CD4-positive, alpha-beta T cell treated with Interleukin-21 for 1 hour (primary cell): ENCODE measurements at places on chromosomes 2 and 18.

- DNase-seq = no peak
Measured at GRCh38 chr2:190627448-190628412, 21.2 kb upstream of the NAB1 start.

DNA sequence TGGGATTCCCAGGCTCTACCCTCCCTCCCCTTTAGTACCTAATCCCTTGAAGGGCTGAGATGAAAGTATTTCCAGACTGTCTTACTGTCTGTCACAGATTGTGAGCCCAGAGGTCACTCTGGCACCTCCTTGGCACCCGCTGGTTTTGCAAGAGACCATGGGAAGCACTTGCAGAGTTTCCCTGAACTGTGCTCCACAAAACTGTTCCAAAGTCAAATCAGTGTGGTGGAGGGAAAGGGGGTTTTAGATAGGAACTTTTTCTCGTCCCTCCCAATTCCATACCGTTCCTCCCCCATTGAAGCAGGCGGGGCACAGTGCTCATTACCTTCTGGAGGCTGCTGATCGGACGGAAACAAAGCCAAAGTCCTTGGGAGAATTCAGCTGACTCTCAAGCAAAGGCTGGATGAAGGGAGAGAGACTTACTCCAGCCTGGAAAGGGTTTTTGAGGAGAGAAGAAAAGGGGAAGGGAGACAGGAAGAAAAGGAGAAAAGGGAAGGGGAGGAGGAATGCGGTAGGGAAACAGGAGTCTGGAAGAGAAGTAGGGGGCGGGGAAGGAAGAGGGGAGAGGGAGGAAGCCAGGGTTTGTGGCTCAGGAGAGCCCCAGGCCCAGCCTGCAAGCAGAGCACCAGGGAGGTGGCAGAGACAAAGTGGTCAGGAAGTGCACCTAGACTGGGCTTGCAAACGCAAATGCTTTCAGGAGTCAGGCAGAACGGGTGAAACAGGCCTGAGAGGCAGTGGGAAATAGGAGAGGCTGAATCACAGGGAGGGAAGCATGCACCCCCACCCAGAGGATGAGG is 88.4 kb upstream of the SP3 start:
- DNase-seq = no peak

DNA sequence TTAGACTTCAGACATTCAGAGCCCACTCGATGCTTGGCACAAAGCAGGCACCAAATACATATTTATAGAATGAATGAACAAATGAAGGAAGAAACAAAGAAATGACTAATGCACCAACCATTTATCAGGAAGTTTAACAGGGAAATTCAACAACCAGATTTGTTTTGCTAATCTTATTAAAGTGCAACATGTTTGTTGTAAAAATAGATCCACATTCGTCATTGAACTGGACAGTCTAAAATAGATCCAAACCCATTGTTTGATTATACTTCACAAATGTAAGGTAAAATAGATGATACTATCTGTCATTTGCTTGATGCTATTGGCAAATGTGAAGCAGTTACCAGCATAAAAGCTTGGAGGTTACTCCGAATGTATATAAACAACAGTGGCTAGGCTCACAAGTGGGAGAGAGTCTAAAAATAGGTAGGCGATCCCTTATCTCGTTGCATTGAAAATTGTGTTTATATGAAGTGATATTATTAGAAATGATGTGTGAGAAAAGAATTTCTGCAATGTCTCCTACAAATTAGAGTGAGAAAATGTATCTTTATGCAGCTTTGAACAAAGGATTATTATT is 246.2 kb downstream of the NEDD4L start:
- DNase-seq = no peak

GRCh38 chr18:23688528-23688927 is 725 bp upstream of the LAMA3 start:
- no peak for DNase-seq

DNA sequence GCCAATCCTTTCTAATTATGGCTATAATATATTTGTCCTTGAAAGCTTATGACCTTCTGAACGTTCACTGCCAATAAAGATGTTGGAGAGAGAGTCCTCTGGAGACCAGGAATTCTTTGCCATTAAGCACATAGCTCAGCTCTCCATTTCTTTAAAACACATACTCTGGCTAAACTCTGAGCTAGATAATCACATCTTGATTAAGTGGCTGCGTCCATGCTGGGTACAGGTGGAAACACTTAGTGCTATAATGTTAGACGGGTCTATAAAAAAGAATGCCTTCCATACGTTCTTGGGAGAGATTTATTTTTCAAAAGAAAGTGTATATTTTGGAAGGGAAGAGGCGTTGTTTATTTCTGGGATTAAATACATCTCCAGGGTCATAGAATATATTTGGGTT is 314.5 kb downstream of the LPIN1 start:
- DNase-seq = no peak

GRCh38 chr2:65159906-65160305 is 30.0 kb upstream of the RAB1A start:
- no peak for DNase-seq

DNA sequence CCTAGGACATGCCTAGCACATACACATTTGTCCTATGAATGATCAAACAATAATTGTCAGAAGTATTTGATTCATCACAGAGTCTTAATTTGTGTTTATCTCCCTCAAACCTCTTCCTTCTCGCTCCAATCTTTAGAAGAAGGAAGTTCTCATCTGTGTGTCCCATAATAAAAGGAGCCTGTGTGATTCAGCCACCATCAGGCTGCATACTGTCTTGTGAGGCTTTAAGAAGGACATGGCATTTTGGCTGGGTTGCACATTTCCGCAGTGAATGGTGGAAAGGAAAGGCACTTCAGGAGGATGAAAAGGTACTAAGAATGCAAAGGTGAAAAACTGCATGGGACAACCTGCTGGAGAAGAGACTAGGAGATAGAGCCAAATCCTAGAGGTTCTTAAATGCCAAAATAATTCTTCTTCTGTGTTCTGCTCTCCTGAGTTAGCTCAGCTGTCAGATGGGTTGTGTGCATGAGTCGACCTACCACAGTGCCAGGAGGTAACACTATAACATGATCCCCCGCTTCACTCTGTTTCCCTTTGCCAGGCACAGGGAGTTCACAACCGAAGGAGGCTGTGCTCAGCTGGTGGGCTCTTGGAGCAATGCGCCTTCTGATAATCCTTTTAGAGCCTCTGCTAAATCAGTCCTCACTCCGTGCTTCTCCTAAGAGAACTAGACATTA is 120.1 kb downstream of the IRS1 start:
- no peak for DNase-seq

GRCh38 chr2:11505652-11506610 is 27.9 kb upstream of the GREB1 start:
- no peak for DNase-seq

DNA sequence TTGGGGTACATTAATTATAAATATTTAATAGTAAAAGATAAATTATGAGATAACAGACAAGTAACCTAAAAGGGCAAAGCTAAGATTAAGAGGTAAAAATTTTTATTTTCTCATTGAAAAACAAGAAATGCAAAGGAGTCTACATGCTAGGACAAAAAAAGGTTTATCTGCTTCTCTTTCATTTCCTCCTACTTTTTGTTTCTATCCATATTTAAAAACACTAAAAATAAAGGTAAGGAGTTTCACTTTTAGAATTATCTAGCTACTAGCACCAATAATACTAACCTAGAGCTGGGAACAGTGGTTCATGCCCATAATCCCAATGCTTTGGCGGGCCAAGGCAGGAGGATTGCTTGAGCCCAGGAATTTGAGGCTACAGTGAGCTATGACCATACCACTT is 1551.7 kb upstream of the SLC39A10 start:
- DNase-seq = no peak

DNA sequence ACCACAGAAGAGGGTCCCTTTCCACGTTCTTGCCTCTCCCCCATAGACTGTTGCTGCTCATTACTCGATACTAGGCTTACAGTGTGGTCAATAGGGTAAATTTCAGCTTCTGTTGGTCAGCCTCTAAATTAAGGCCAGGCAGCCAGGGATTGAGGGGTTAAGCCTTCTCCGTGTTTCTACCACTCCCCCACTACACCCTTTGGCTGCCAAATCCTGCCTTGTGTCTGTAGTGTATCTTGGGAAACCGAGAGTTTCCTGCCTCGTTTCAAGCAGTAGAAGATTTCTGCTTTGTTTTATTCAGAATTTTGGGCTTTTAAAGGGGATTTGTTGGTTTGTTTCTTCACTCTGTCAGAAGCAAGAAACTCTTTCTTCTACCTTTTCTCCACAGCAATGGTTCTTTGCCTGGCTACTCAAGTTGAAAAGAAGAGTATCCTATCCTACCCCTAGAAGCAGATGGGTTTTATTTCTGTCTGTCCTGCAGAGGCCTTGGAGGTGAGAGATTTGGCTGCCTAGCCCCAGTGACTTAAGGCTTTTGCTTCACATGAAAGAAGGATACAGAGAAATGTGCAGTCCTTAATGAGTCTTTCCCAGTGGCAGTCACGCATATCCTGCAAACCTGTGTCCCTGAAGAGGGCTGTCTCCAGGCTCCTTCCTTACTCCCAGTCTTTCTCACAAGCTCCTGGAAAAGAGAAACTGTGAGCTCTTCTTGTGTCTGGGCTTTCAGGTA is 261.5 kb upstream of the TANK start:
- no peak for DNase-seq

- no peak for DNase-seq
Measured at GRCh38 chr2:48779019-48779716, 23.6 kb upstream of the LHCGR start.

DNA sequence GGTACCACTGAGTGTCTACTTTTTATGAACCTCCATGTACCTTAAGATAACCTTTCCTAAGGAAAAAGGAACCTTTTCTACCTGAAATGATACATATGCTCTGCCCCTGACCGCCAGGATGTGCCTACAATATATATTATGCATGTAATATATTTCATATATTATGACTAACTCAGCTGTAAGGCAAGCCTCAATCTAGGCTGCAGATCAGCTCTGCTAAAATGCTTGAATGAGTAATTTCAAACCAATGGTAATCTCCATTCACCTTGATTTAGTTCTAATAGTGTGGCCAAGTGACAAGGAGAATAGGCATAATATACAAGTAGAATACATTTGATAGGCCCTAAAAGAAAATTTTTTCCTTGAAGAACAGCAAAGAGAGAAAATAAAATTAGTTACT is 101.8 kb downstream of the DPP4 start:
- DNase-seq = no peak

GRCh38 chr2:144989579-144990270 is 469.8 kb upstream of the ZEB2 start:
- no peak for DNase-seq

- DNase-seq = no peak
Measured at GRCh38 chr18:31497836-31498573, at the start of gene DSG2. TSS of gene DSG2 (plus strand) at chr18:31498177. CDS start at chr18:31498252, 75 bp downstream.

DNA sequence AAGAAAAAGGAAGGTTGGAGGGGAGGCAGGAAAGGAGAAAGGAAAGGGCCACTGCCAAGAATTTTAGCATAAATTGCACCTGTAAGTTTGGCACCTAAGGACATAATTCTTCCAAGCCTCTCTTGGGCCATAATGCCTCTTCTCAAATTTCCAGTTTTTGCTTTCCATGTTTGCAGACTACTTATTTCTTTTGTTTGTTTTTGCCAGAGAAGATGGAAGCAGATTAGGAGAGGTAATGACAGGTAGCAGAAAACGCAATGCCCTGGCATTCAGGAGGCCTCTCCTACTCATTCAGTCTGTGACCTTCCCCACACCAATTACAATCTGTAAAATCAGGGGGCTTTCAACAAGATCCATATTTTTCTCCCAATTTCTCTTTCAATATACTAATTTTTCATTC is 56.8 kb downstream of the MRPL33 start:
- DNase-seq = no peak

DNA sequence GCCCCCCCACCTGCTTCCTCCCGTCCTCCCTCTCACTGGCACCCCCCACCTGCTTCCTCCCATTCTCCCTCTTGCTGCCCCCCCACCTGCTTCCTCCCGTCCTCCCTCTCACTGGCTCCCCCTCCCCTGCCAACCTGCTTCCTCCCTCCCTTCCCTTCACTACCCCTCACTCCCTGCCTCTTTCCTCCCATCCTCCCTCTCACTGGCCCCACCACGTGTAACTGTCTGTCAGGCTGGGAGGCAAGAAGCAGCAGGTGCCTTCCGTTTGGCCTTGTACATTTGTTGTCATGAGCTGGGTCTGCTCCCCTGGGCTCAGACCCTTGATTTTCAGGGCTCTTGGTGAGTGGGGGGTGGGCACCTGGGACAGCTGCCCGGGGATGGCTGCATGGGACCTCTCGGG is 19.1 kb downstream of the RTP5 start:
- no peak for DNase-seq

DNA sequence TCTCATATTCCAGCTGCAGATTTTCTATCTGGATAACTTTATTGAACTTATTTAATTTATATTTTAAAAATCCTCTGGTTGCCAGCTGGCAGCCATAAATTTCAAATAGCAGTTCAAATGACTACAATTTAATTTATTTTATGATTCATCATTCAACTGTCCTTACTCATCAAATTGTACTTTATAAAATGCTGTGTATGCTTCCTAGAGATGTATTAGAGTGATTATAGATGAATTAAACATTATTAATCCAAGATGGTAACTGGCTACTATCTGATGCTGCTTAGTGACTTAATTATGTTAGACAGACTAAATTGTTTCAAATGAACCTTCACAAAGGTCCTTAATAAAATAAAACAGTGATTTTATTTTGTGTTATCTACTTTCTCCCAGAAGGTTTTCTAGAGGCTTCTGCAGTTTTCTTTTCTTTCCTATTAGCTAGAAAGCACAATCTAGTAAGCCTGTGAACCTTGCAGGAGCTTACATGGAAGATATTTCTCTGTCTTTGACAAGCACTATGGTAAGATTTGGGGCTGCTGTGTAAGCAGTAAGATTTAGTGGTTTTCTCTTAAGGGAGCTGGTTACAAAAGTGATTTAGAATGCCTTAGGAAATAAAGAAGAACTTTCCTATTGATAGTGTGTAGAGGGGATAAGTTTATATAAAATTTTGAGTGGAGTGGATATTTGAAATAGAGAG is 322.3 kb downstream of the FSIP2 start:
- DNase-seq = no peak

DNA sequence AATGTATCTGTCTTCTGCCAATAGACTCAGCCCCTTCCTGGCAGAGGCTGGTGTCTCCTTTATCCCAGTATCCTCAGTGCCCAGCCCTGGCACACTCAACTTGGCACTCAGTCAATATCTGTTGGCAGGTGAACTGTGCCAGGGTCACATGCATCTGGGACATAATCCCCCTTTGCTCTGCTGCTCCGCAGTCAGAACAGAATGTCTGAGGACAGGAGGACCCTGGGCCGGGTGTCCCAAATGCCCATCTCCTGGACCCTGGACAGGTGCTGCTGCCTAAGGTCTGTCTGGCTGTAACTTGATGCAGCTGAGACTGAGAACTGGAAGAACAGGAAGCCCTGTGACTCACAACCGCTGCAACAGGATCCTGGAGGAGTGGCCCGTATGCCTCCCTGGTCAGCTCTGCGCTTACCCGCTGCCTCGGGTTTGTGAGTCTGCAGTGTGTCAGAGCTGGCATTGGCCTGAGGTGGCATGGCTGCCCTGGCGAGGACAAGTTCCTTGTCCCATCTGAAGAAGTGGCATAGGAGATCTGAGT is 11.4 kb downstream of the HK2 start:
- DNase-seq = peak; percentile 31

DNA sequence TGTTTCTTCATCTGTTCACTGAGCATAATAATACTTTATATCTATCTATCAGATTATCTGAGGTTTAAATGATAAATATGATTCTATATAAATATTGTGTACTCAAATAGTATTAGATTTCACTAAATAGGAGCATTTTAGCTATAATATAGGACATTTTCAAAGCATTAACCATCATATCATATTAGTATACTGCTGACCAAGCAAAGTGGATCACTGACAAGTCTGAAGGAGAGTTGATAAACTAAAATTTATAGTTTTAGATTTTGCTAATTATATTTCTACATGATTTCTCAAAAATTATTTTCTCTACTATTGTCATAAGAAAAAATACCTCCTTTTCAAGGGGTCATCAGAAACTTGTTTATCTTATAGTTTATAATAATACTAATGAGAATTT is 937.8 kb upstream of the LRATD1 start:
- no peak for DNase-seq
